ENCODE measurements at places on chromosomes 12 and 14.

- DNase-seq, result no peak
Observed at GRCh38 chr14:76759589-76759988, 1.7 kb upstream of the VASH1 start.

DNA sequence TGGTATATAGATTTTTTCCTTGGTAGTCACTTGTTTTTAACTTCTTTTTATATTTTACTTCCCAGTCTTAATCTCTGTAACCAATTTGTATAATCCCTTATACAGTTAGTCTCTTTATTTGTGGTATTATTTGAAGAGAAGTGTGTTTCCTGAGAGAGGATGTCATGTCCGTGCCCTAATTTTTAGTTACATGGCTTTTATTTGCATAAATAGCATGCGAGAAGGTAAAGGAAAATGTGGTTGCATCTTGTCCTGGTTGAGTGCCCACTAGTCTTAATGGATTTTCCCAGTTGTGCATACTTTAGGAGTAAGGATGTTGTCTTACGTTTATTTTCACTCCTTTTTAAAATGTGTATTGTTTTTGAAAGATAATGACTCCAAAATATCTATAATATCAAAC is 27.5 kb downstream of the RAP1B start:
- no peak for DNase-seq

DNA sequence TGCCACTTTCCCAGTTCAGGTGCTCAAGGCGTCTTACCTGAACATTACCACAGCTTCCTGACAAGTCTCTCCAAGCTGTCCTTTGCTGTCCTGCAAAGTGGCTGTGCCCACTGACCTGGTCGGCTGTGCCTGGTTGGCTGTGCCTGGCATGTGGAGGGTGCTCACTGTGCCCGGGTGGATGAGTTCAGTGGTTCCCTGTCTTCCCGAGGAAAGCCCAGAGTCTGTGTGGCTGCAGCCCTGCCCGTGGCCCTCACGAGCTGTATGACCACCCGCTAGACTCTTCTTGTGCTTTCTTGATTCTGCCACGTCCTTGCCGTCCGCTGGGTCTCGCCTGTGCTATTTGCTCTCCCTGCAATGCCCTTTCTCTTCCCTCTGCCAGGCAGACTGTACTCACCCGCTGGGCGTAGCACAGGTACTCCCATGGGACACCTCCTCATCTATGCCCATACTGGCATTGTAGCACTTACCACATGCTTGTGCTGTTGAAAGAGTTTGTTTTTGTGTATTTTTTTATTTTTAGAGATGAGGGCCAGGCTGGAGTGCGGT is 95.9 kb downstream of the TSPAN9 start:
- DNase-seq, result no peak

- DNase-seq, result no peak
Observed at GRCh38 chr14:22071006-22071405, 397.4 kb upstream of the OR4E1 start.

DNA sequence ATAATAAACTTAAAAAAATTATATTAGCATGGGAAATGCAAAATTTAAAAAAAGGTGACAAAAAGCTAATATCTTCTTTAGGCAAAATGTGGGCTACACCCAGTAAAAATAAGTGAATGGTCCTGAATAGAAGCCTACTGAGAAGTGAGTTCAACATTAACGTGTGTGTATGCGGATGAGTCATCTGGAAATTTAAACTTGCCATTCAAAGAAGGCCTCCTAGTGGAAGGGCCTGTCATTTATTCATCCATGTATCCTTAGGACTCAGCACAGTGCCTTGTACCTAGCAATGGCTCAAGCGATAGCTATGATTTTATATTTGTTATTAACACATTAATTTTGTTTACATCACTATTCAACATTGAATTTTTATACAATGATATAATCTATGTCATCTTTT is 226.2 kb downstream of the NUBPL start:
- no peak for DNase-seq

DNA sequence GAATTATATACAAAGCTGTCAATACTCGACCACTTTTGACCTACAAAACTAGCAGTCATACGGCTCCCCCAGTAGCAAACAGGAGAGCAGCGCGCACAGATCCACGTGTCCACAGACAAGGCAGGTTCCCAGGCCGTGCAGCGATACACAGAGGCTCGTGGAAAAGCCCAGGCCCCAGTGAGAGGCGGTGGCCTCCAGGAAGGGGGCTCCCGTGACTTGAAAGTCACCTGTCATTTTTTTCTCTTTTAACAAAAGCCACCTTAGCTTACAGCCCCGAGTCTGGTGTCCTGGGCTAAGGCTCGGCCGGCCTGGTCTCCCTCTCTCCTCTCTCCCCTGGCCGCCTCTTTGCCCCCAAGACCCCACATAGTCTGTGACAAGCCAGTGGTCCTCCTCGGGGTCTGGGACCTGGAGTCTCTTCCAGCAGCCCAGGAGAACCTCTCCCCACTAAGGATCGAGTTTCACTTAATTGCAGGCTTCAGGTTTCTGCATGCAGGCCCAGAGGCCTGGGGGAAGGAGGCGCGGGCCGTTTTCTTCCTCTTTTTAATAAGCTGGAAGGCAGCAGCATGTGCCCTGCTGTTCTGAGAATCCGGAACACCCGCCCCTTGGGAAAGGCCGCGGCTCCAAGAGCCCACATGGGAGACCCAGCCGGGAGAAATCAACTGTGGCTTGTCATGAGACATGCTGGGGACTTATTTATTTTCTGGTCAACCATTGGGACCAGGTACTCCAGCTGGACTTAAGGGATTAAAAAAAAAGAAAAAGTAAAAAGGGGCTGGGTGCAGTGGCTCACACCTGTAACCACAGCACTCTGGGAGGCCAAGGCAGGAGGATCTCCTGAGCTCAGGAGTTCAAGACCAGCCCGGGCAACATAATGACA is 15.9 kb downstream of the NCOR2 start:
- no peak for DNase-seq

- DNase-seq, result no peak
Observed at GRCh38 chr12:108403952-108404351, 64.8 kb upstream of the CMKLR1 start.

DNA sequence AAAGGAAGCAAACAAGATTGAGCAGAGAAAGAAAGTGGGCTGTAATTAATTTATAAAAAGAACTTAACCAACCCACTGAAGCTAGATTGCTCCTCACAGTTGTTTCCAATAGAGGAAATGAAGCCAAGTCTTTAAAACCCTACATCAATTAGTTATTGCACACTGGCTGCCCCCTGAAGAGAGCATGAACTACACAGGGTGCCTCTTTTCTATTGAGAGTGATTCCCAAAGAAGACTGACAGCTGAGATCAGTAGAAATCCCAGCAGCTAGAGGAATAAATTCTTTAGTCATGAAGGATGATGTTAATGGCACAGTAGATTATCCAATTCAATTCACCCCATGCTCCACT is 8.6 kb upstream of the USP15 start:
- DNase-seq, result no peak

- DNase-seq, result no peak
Observed at GRCh38 chr12:15984097-15984800, 73.1 kb downstream of the DERA start.

DNA sequence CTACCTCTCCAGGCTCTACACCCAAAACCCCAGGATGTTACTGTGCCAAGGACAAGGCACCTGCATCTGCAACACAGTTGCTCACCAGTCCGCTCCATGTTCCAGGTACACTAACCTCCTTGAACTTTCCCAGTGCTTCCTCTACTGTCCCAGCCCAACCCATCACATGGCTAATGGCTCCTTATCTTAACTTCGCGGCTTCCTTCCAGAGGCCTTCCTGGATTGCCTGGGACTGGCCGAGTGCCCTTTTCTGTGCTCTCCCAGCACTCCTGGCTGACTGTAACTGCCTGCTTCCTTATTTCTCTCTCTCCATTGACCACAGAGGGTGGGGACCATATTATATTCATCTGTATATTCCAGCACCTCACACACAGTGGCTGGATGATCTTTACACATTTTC is 20.9 kb downstream of the POMT2 start:
- DNase-seq, result no peak

GRCh38 chr14:25841226-25841625 is 756.6 kb downstream of the NOVA1 start:
- DNase-seq, result no peak

GRCh38 chr12:62471734-62472133 is 5.1 kb downstream of the MON2 start:
- DNase-seq, result no peak

Data from central memory CD8-positive, alpha-beta T cell (primary cell).